ENCODE measurements at places on chromosomes 5 and 9.
A peak's percentile ranks its signal among the peaks of the same experiment; 100 is the strongest.

DNA sequence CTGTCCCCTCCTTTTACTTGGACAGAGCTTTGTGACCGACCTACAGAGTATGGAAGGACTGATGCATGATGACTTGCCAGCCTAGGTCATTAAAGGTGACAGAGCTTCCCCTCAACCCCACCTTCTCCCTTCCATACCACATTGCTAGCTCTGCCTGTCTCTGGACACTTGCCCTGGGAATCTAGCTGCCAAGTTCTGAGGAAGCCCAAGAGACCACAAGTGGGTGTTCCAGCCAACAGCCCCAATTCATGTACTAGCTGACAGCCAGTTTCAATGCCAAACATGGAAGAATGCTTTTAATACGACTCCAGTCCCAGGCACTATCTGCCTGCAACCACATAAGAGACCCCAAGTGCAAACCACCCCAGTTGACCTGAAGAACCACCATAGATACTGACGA lies 477.1 kb downstream of the SPOCK1 start:
- no peak for DNase-seq

- DNase-seq, result peak; percentile 26
Observed at GRCh38 chr5:81750308-81751008, 439 bp downstream of the SSBP2 start.

GRCh38 chr5:151199581-151200185 lies 24.2 kb downstream of the CCDC69 start:
- DNase-seq, result no peak

GRCh38 chr9:20125727-20126126 lies 336.9 kb upstream of the SLC24A2 start:
- no peak for DNase-seq

DNA sequence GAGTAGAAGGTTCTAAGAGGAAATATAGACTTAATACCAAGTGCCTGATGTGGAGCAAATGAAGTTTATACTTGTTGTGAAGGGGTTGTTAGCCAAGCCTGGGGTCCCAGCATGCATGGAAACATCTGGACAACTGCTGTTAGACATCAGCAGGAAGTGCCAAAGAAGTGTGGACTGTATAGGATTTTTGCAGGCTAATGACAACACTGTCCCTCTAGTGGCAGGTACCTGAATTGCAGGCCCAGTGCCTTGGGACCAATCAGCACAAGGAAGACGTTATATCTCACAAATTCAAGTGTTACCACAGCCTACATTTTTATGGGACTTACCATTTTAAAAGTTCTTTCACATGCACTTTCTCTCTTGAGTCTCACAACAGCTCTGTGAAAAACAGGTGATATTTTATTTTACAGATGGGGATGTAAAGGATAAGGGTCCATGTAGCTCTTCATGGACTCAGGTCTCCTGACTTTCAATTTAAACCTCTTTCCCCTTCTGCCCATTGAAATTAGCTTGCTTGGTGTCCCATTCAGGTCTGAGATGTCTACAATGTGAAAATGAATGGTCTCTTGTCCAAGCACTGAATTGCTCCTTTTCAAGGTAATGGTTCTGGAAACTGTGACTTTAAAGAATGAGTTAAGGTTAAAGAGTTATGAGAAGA lies 89.0 kb upstream of the MAP1B start:
- peak; percentile 54 for DNase-seq

DNA sequence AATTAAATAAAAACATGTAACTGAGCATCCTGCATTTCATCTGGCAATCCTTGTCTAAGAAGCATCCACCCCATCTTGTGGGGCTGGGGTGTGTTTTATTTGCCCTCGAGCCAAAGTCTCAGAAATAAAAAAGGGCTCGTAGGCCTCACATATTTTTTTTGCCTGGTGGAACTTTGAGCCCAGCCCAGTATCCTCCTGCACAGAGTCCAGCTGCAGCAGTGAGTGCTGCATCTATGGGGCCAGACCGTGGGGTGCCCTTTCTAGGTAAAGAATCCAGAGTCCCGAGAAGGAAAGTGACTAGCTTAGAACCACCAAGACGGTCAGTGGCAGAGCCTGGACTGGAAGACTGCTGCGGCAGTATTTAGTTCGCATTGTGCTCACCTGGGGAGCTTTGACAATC lies 33.1 kb downstream of the NEURL1B start:
- DNase-seq, result no peak

- DNase-seq, result peak; percentile 79
Observed at GRCh38 chr5:151298063-151298855, 5.3 kb downstream of the SLC36A3 start.

GRCh38 chr5:73189871-73190376 lies 16.9 kb downstream of the TMEM174 start:
- DNase-seq, result no peak
